GF-D8 (cell line): ENCODE measurements at places on chromosomes 5 and 9.

DNA sequence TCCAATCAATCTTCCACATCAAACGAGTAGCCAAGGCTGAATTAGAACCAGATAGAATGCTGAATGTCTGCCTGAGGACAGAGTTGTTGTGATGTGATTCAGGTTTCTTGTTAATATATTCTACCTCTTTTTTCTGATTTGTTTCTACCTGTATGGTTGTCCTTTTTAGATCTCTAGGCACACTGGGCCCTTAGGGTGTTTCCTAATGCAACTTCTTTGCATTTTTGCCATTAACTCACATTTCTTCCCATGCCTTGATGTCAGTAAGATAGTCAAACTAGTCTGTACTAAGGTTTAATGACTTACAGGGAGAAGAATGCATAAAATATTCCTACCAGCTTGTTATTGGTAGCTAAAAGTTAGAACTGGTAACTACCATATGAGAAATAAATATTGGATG lies 413.6 kb downstream of the CCDC171 start:
- DNase-seq, result no peak

GRCh38 chr5:10565785-10566542 lies 2.1 kb downstream of the ANKRD33B start:
- DNase-seq, result no peak

DNA sequence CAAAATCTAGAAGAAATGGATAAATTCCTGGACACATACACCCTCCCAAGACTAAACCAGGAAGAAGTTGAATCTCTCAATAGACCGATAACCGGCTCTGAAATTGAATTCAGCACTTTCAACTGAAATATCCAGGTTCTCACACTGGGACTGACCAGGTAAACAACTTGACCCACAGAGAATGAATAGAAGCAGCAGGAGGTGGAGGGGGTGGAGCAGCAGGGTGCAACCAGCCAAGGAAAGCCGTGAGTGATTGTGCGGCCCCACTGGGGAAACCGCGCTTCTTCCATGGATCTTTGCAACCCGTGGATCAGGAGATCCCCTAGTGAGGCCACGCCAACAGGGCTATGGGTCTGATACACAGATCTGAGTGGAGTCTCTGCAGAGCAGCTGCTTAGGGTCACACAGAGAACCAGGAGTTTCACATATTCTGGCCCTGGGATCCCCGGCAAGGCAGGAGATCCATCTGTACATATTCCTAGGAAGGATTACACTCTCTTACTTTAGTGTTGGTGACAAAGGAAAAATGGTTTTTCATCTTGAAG lies 181.5 kb downstream of the SLCO4C1 start:
- no peak for DNase-seq

DNA sequence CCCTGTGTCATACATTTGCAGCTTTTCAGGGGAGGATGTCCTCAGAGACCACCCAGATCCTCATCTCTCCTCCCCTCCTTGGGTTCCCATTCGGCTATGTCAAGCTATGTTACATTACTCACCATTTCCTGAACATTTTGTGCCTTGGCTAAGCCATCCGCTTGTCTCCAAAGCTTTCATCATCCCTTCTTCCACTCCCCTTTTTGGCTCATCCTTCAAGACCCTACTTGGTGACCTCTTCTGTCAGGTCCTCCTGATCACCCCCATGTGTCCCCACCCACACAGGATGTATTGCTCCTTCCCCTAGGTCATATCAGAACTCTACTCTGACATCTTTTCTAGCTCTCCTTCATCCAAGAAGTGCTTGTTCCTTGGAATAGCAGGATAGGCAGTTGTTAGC lies 81.8 kb downstream of the BOD1 start:
- DNase-seq, result no peak

GRCh38 chr9:6218099-6218502 lies 2.5 kb downstream of the IL33 start:
- DNase-seq, result no peak

GRCh38 chr5:127572930-127573329 lies 55.5 kb downstream of the PRRC1 start:
- no peak for DNase-seq
